Fibroblast of upper back skin (primary cell): ENCODE measurements at places on chromosomes 16 and 17.
A peak's percentile ranks its signal among the peaks of the same experiment; 100 is the strongest.

GRCh38 chr17:81028506-81028858 lies 6.5 kb upstream of the BAIAP2 start:
- DNase-seq: no peak

GRCh38 chr16:82184213-82184612 lies 14.2 kb upstream of the MPHOSPH6 start:
- no peak for DNase-seq

- no peak for DNase-seq
These were observed 28.2 kb upstream of the CACNG1 start for GRCh38 chr17:67016039-67016762.

GRCh38 chr16:10897134-10897533 lies 20.1 kb downstream of the CIITA start:
- no peak for DNase-seq

- no peak for DNase-seq
These were observed 6.4 kb downstream of the STAT5A start for GRCh38 chr17:42294469-42295398.

- DNase-seq: no peak
These were observed 6.3 kb upstream of the CEP112 start for GRCh38 chr17:66198242-66198641.

DNA sequence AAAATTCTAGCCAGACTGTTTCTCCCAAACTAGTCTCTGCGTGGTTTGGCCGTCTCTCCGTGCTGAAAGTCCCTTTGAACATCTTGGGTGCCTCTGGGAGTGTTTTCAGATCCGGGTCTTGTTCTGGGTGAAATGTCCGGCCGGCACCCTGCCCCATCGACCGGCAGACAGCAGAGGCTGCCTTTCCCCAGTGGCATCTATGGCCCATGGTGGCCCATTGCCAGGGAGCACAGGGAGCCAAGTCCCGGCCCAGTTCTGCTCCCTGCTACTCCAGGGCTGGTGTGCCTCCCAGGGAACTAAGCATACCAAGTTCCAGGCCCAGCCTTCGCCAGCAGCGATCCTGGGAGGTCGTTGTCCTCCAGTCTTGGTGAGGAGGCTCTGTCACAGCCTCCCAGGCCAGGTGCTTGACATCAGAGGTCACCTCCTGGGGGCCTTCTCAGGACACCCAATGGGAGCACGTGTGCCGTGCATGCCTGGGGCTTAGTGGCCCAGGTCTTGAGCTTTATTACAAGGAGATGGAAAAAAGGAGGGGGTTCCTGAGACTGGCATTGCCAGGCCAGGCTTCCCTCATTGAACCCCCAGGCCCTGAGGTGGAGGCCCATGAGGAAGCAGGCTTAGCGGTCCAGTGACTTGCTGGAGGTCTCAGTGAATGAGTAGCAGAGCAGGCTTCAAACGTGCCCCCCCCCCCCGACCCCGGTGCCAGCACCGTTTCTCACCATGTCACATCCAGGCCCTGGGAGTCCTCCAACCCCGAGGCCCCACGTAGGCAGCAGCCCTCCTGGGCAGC lies 54.0 kb downstream of the PGS1 start:
- DNase-seq: no peak

- DNase-seq: no peak
These were observed 4.6 kb downstream of the OSBPL7 start for GRCh38 chr17:47816947-47817346.

DNA sequence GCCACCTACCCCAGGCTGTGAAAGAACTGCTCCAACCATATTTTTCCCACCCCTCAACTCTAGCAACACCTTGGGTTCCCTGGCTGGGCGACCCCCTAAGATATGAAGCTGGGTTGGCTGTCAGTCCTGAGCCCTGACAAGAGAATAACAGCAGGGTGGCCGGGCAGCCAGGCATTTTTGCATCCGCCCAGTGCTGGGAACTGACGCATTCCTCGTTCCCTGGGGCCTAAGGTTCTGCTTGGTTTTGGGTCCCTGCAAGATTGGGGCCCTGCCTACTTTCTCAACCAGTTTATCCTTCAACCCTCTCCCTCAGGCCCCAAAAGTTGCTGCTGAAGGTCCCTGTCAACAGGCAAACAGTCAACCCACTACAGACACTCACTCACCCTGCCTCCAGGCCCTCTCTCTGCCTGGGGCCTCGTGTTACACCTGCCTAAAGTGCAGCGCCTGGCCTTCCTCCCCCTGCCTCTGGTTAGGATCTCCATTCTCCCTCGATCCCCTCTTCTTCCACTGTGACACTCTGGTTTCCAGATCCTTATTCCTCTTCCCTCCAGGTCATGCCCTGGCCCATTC lies 151.5 kb downstream of the STX8 start:
- DNase-seq: no peak

DNA sequence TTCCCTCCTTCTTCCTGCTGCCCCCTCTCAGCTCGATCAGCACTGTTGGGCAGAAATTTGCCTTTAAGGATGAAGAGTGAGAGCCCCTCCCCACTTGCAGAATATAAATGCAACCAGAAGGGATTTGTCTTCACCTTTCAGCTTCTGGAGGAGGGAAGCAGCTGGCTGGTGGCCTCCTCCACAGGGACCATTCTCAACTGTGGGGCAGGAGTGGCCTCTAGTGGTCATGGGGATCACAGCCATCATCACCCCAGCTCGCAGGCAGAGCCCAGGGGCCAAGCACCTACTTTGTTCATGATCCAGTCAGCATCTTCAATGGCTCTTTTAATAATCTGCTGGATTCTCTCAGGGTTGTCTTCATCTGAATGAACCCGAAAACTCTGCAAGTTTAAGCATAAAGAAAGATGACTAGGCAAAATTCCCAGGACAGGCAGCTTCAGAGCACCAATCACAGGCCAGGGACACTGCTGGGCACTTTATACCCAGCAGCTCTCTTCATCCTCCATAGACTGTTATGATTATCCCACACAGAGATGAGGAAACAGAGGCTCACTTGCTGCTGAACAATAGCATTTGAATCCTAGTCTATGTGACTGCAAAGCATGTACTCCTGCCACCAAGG lies 13.1 kb downstream of the LYRM9 start:
- peak; percentile 59 for DNase-seq

GRCh38 chr16:10981697-10982216 lies 37.4 kb downstream of the CLEC16A start:
- no peak for DNase-seq

DNA sequence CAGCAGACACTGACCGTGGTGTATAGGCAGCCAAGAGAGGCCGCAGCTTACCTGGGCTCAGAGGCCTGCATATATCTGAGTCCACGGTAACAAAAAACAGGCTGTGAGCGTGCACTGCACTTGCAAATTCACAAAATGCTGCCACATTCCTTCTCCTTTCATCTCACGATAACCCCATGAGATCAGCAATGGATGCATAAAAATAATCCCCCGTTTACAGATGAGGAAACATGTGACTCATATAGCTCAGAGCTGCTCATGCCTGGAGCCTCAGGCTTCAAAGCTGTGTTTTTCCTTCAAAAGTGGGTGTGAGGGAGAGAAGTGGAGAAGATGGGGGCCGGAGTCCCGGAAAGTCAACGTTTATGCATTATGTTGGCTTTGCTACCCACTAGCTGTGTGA lies 118.3 kb upstream of the FOXF1 start:
- DNase-seq: peak; percentile 71

- DNase-seq: no peak
These were observed 45.7 kb downstream of the PGS1 start for GRCh38 chr17:78423961-78424675.

GRCh38 chr16:17563323-17564091 lies 92.7 kb upstream of the XYLT1 start:
- DNase-seq: no peak

DNA sequence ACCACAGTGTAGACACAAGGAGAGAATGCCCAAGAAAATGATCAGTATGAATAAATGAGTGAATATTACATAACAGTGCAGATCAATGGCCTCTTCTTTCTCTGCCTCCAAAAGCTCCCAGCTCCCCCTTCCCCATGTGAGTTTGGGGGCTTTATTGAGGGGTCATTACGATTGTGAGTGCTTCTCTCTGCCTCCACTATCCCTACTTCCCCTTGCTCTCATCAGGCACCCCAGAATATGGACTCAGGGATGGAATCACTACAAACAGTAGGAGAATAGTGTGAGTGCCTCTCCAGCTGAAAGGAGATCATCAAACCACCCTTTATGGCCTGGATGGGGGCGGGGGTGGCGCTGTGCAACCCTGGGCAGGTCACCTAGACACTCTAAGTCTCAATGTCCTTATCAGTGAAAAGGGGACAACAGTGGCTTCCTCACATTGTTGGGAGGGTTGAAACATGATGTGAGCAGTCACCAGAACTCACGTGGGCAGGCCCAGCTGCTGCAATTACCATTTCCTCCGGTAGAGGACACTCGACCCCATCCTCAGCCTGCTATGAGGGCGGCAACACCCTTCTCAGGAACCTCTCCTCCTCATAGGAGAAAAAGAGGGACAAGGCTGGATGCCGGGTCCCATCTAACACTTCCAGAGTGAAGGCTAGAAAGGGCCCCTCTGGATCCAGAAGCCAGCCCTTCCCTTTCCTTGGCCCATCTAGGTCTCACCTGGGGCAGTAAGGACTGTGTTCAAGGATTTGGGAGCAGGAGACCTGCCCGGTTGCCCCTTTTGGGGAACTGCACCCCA lies 2.1 kb upstream of the EPOP start:
- DNase-seq: peak; percentile 83
